ENCODE measurements at places on chromosomes 5 and 9.

GRCh38 chr5:32173267-32174010 lies 680 bp downstream of the GOLPH3 start:
- peaks cover 36% of the 10 kb centered on the region for H3K36me3 ChIP-seq
- peak; percentile 26 for DNase-seq
- peaks cover 31% of the 10 kb centered on the region for H3K4me1 ChIP-seq
- H3K27me3 ChIP-seq: peaks cover 3% of the 10 kb centered on the region
- H3K4me3 ChIP-seq: peak overlapping the region; percentile 99

- DNase-seq: no peak
- no peaks in the 10 kb centered on the region for H3K36me3 ChIP-seq
- H3K27me3 ChIP-seq: peaks cover 34% of the 10 kb centered on the region
- no peak overlapping the region for H3K4me3 ChIP-seq
Observed at GRCh38 chr5:139645430-139645871, 2.7 kb upstream of the CXXC5 start.

DNA sequence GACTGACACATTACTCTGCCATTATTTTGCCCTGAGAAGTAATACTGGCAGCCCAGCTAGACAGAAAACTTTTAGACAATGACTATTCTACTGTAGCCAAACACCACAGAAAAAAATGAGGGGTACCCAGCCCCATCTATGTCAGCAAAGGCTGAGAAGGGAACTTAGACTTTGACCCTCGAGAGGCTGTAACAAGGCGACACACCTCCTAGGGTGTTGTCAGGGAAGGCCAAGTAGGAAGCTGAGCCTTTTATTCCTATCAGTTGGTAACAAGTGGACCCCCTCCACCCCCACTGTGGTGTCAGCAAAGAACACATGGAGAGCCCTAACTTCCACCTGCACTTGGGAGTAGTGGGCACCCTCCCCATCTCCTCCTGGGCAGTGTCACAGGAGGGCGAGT lies 55.6 kb downstream of the SPTLC1 start:
- H3K27me3 ChIP-seq: no peaks in the 10 kb centered on the region
- peaks cover 9% of the 10 kb centered on the region for H3K4me1 ChIP-seq
- no peak for DNase-seq
- H3K27ac ChIP-seq: no peak overlapping the region
- H3K36me3 ChIP-seq: peaks cover 72% of the 10 kb centered on the region
- no peak overlapping the region for H3K4me3 ChIP-seq

- H3K36me3 ChIP-seq: no peaks in the 10 kb centered on the region
- no peak overlapping the region for H3K27ac ChIP-seq
- H3K27me3 ChIP-seq: peaks cover 5% of the 10 kb centered on the region
- H3K4me1 ChIP-seq: no peaks in the 10 kb centered on the region
- no peak for DNase-seq
- no peak overlapping the region for H3K4me3 ChIP-seq
Observed at GRCh38 chr9:116251366-116251765, 97.8 kb downstream of the PAPPA start.

DNA sequence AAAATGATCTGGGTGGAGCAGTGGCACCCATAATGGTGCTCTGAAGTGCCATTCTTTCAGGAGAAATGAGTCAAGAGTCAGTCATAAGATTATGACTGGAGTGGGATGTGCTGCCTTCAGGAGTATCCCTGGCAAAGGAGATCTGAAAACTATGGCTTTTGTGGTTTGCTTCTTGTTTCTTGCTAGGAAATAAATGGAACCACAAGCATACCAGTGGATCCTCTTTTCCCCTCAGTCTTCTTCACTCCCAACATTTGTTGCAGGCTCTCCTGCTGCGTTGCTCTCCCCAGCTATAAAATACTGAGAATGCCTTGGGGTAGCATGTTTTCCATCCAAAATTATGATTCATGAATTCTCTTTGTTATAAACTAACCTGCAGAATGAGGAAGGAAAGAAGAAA lies 199.1 kb downstream of the NNT start:
- no peaks in the 10 kb centered on the region for H3K36me3 ChIP-seq
- no peak overlapping the region for H3K27ac ChIP-seq
- no peaks in the 10 kb centered on the region for H3K27me3 ChIP-seq
- H3K4me1 ChIP-seq: no peaks in the 10 kb centered on the region

GRCh38 chr5:95960667-95961616 lies 709 bp downstream of the ELL2 start:
- H3K4me3 ChIP-seq: peak overlapping the region; percentile 96
- peak overlapping the region; percentile 93 for H3K27ac ChIP-seq
- peaks cover 42% of the 10 kb centered on the region for H3K4me1 ChIP-seq
- H3K36me3 ChIP-seq: peaks cover 19% of the 10 kb centered on the region
- H3K27me3 ChIP-seq: no peaks in the 10 kb centered on the region
- DNase-seq: peak; percentile 86

- peaks cover 9% of the 10 kb centered on the region for H3K36me3 ChIP-seq
- DNase-seq: no peak
- no peak overlapping the region for H3K4me3 ChIP-seq
- H3K27ac ChIP-seq: no peak overlapping the region
- peaks cover 16% of the 10 kb centered on the region for H3K4me1 ChIP-seq
Observed at GRCh38 chr9:113598451-113598850, 134.9 kb downstream of the RGS3 start.

GRCh38 chr5:17259630-17260257 lies 42.3 kb downstream of the BASP1 start:
- H3K27me3 ChIP-seq: no peaks in the 10 kb centered on the region
- no peaks in the 10 kb centered on the region for H3K4me1 ChIP-seq
- H3K27ac ChIP-seq: no peak overlapping the region
- H3K36me3 ChIP-seq: no peaks in the 10 kb centered on the region
- no peak overlapping the region for H3K4me3 ChIP-seq
- DNase-seq: no peak
